ENCODE measurements at places on chromosomes 2 and 18.

DNA sequence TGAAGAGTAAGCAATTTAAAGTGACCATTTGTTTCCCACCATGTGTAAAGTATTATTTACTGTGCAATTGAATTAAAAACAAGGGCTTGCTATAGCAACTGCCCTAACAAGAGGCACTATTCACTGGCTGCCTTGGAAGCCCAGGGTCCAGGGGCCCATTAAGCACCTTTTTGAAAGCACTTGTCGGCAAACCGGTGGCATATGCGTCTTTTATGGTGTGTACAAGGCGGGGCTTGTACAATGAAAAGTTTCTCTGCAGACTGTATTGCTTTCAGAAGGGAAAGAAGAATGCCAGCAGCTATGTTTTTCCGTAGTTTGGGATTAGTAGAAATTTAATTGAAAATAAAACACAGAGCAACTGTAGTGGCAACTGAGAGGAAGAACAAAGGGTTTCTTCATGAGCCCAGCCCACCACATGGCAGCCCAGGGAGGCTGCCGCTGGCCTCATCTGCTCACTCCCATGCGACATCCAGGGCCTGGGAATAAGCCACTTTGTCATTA lies 279.5 kb upstream of the PARD3B start:
- DNase-seq = peak; percentile 69

GRCh38 chr2:136118819-136119716 lies 1.1 kb upstream of the CXCR4 start:
- DNase-seq = no peak

GRCh38 chr2:100057901-100058261 lies 84.5 kb downstream of the AFF3 start:
- no peak for DNase-seq

GRCh38 chr2:231714639-231715498 lies 6.5 kb downstream of the PTMA start:
- DNase-seq = peak; percentile 85

GRCh38 chr2:133343018-133343352 lies 225.3 kb downstream of the NCKAP5 start:
- no peak for DNase-seq

- no peak for DNase-seq
Measured at GRCh38 chr2:177474998-177475397, 82.4 kb downstream of the AGPS start.

DNA sequence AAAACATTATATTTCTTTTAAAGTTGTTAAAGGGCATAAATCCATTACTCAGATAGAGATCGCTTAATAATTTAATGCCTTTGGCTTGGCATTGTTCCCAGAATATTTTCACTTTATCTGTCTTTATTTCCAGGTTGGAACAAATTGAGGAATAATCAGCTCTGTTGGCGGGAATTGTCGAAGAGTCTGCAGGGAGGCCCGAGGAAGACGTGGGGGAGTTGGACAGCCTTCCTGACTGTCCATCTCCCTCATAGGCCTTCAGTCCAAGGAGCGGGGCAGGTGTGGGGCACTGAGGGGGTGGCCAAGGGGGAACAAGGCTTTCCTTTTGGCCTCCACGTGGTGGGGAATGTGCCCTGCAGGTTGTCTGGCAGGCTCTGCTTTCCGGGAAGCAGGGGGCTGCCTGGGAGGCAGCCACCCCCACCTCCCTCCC lies 179.6 kb downstream of the ZBTB7C start:
- no peak for DNase-seq

DNA sequence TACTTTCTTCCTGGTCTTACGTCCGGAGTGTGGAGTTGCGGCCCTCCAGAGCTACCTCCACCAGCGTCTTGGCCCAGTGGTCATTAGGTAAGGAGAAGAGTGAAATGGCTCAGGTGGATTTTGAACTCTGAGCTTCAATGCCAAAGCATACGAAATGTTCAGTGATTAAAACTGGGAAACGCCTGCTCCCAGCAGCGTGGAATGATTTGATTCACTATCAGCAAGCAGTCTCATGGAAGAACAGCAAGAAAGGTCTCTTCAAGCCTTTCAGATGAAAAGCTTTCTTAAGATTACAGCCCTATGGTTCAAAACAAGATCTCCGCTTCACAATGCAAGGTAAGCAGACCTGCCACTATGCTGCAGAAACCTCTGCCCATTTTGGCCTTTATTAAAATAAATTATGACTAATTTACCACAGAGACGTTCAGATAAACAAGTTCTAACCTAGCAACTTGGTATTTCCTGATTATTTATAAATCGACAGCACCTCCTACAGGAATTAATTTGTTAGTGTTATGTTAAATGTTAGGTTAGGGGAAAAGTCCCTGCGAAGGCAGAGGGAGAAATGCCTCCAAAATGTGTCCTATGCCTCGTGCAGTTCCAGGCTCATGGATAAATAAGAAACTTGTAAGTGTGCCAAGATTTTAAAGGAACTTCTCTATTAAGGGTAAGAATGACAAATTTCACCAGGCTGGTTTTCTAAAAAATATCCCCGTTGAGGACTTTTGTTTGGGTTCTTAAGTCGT lies 10.1 kb downstream of the SP9 start:
- no peak for DNase-seq

- no peak for DNase-seq
Measured at GRCh38 chr2:181262782-181263181, 194.4 kb upstream of the ITGA4 start.

DNA sequence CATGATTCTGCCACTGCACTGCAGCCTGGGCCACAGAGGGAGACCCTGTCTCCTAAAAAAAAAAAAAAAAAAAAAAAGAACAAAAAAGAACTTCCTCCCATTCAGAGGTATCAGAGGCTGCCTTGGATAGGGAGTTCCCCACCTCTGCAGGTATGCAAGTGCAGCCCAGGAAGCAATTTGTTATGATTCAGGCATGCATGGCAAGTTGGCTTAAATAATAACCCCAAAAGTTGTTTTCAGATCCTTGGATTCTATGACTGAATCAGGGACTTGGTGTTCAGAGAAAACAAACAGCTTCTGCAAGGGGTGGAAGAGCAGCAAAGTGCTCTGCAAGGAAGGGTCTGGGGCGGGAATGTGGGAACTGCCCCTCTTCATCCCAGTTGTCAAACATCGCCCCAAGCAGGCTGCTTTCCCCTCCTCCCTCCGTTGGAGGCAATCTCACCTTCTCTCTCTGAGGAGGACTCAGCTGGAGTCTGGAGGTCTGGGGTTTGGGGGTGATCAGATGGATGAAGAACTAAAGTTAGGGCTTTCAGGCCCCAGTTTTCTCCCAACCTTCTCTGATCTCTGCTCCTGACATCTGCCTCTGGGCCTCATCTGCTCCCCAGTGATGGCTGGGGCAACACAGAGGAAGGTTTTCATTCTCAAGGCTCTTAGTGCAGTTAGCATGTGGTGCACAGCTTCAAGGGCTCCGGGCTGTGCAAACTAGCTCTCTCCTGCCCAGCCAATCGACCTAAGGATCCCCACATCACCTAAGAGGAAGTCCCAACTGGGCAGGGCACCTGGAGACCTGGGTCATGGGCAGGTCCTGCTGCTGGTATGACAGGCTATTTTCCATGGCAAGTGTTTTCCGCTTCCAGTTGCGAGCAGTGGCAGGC lies 3.5 kb upstream of the GDF7 start:
- no peak for DNase-seq

DNA sequence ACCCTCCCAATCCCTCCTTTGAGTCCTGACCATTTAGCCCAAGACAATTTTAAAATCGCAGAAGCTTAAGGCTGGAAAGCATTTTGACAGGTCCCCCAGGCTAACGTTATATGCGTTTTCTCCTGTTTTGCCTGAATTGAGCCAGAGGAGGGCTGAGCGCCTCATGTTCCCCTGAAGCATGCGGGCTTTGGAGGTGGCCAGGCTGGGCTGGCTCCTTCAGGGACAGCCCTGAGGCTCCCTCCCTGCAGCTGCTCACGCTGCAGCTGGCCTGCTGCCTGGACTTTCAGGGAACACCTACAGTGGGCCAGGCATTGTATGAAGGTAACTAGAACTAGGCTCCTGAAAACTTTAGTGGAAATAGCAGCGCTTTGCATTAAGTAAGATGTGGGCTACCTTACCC lies 179.2 kb downstream of the ACKR3 start:
- DNase-seq = no peak

- DNase-seq = peak; percentile 10
Measured at GRCh38 chr18:56869189-56869777, 218.1 kb downstream of the WDR7 start.

DNA sequence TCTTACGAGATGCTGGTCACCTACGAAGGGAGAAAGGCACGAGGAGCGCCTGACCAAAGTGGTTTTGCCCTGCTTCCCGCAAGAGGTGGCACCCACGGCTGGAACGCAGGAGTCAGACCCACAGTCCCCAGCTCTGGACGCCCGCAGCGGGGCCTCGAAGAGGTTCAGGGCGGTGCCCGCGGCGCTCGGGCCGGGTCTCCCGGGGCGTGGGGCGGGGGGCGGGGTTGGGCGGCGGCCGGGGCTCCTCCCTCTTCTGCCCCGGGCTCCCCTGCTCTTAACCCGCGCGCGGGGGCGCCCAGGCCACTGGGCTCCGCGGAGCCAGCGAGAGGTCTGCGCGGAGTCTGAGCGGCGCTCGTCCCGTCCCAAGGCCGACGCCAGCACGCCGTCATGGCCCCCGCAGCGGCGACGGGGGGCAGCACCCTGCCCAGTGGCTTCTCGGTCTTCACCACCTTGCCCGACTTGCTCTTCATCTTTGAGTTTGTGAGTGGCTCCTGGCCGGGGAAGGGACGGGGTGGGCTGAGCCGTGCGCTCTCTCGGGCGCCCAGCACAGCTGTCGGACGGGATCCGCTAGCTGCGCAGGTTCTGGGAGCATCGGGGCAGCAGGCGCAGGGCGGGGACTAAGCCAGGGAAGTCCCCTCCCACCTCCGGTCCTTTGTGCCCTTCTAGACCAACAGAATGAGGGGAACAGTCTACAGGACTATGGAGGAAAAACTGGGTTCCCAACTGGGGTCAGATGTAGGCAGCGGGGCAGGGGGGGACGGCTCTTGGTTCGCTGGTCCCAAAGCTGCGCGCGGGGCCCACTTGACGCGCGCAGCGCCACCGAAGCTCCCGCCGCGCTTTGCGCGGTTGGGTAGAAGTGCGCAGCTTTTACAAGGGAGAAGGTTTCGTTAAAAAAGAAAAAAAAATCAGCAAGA lies at the start of gene MAL:
TSS of gene MAL (plus strand) at position 303 of the 914 bp plus-strand sequence. CDS start at position 388, 85 bp downstream.
- peak; percentile 75 for DNase-seq

- no peak for DNase-seq
Measured at GRCh38 chr2:132446444-132446843, 29.8 kb downstream of the GPR39 start.

- DNase-seq = no peak
Measured at GRCh38 chr2:124973396-124973795, 948.3 kb downstream of the CNTNAP5 start.

DNA sequence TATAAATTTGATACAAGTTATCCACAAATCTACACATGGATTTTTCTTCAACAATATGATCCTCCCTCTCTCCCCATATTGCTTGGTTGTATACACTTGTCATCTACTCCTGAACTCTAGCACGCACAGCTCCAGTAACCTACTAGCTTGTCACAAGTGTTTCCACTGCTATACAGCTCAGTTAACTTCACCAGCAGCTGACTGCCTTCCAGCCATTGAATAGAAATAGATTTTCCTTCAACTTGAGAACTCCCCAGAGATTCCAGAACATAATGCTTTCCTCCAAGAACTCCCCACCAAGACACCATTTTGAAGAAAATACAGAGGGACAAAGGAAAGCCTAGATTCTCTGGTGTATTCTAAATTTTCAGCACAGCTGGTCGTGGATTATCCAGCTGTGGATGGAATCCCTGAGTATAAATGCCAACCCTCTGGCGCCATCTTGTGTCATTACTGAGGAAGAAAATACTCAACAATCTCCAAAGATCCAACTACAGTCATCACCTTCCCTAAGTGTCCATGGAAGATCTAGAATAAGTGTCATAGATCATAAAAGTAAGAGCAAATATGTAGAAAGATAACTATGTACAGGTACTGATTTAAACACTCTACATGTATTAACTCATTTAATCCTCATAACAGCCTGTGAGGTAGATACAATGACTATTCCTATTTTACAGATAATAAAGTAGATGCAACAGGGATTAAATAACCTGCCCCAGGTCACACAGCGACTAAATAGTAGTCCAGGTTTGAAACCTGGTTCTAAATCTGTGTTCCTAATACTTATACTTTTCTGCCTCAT lies 156.7 kb downstream of the ARHGAP28 start:
- peak; percentile 4 for DNase-seq

DNA sequence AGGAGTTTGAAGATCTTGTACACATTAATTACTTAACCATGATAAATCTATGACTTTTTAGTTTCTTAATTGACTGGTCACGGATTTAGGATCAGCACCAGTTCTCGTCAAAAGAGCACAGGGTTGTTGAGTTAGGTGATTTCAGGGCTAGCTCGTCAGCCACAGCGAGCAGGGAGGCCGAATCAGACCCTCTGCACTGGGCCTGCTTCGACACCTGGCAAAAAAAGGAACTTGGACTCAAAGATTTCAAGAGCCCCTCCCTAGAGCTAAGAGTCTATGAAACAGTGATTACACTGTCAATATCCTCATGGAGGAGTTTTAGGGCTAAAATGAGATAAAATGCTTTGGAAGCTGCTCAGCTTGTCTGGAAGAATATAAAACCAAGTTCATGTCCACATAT lies 4.6 kb upstream of the SERTAD2 start:
- DNase-seq = no peak

DNA sequence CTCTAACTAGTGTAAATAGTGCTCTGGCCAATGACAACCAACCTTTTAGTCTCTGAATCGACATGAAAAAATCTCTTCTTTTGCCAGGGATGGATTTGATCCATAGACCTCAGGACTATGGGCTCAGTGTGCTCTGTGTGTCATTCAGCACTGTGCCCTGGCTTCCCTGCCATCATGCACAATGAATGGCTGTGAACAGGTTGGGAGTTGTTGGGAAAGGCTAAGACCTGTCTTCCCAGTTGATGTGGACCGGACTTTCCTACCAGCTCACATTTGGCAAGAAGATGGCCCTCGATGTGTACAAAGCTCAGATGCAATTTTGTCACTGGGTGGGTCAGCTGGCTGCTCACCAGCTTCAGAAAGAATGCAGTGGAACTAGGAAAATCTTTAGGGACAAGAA lies 26.0 kb upstream of the ARHGAP25 start:
- DNase-seq = no peak

DNA sequence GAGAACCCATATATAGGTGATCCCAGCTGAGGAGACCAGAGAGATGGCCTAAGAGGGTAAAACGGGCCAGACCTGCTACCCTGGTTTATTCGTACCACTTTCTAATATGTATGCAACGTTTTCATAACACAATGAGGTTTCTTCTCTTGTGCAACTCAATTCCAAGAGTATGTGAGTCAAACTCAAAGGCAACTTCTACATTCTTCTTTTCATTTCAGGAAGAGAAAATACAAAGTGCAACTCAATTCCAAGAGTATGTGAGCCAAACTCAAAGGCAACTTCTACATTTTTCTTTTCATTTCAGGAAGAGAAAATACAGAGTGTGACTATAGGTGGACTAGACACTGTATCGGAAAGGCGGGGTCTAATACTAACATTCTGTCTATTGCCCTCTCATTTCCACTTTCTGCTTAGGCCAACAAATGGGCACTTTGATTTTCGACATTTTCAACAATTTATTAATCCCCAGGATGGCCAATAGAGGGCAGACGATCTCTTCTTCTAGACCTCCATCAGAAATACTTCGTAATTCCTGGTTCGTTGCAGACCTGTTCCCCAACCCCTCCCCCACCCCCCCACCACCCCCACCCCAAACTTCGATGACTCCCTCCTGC lies 3.7 kb upstream of the CRIM1 start:
- no peak for DNase-seq

All from substantia nigra (tissue), 51 donors.